ENCODE measurements at places on chromosomes 2 and 18. TPM values are rescaled to one million over a fixed set of nuclear protein-coding genes. Genes with fewer than 3 reads are reported as not detected.

ATOH8 gene
- 5.8 TPM for total RNA-seq

FBXO36 gene
- total RNA-seq: 1.7 TPM

BIN1 gene
- total RNA-seq: 77.1 TPM

MERTK gene
- total RNA-seq: 7.8 TPM

GALR1 gene
- total RNA-seq: not detected

PLCD4 gene
- 0.97 TPM for total RNA-seq

OTX1 gene
- total RNA-seq: under 0.01 TPM

CSRNP3 gene
- total RNA-seq: 0.46 TPM
